Heart left ventricle (tissue), 16 donors: ENCODE measurements at places on chromosomes 7 and 10. TPM values are rescaled to one million over a fixed set of nuclear protein-coding genes. Genes with fewer than 3 reads are reported as not detected.

DNA sequence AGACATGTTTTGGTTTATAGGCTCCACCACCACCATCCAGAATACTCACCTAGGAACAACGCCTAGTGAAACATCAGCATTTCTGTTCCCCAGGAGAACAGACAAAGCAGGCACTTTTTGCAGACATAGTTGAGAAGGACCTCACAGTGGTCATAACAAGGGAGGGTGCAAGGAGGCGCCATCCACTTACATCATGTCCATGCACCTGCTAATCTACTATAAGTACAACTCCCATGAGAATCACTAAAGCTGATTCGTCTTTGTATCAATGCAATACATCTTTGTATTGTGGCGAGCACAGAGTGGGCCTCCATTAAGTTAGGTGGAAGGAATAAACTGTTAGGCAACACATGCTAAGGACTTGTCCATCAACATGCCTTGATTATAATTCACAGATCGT is 207.1 kb downstream of the KCNMA1 start:
- DNase-seq = no peak
- H3K27ac ChIP-seq = no peak overlapping the region
- H3K27me3 ChIP-seq = no peaks in the 10 kb centered on the region
- H3K4me1 ChIP-seq = no peaks in the 10 kb centered on the region

DNA sequence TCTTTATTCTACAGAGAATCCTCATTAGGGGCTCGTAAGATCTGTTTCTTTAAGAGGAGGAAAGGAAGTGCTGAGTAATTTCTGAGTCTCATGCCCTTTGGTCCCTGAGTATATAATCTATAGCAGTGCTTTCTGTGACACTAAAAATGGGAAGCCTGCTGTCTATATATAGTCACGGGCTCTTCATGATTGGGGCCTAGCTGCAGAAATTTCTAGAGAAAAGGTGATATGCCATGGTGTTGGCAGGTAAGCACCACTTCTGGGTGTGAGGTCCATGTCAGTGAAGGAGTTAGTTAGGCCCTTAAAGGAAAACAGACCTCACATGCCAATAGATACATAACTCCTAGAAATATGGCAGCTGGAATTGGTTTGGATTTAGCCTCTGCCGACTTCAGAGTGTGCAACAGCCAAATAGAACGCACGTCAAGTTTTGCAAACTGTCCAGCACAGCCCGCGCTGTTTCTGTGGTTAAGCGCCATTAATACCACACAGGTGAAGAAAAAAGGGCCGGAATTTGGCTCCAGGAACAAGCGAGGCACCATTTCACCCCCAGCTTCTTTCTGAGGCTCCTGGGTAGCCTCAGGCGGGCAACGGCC is 123.2 kb downstream of the TACC2 start:
- H3K4me3 ChIP-seq = peak overlapping the region; percentile 14
- peaks cover 47% of the 10 kb centered on the region for H3K4me1 ChIP-seq
- no peaks in the 10 kb centered on the region for H3K27me3 ChIP-seq
- peaks cover 10% of the 10 kb centered on the region for H3K36me3 ChIP-seq
- DNase-seq = no peak
- H3K27ac ChIP-seq = peak overlapping the region; percentile 99

DNA sequence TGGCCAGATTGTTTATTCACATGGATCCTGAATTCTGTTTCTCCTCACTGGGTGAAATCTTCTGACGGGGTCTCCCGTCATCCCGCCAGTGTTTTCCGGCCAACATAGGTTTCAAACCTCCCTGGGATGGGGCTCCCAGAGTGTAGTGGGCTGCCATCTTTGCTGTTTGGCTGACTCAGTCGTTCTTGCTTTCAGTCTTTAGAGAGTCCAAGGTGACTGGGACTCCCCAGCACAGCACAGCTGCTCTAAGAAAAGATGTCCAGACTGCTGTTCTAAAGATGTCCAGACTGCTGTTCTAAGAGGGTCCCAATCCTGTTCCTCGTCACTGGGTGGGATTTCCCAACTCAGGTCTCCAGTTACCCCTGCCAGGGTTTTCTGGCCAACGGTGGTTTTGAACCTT is 801.9 kb upstream of the IGFBP3 start:
- H3K36me3 ChIP-seq = no peaks in the 10 kb centered on the region
- no peaks in the 10 kb centered on the region for H3K27me3 ChIP-seq
- DNase-seq = no peak
- H3K4me1 ChIP-seq = no peaks in the 10 kb centered on the region
- no peak overlapping the region for H3K4me3 ChIP-seq
- no peak overlapping the region for H3K27ac ChIP-seq

Gene TMEM140
- total RNA-seq = 29.5 TPM

GRCh38 chr10:44177610-44178009 is 207.3 kb downstream of the CXCL12 start:
- H3K27me3 ChIP-seq = no peaks in the 10 kb centered on the region
- no peaks in the 10 kb centered on the region for H3K36me3 ChIP-seq
- no peak overlapping the region for H3K4me3 ChIP-seq
- peaks cover 12% of the 10 kb centered on the region for H3K4me1 ChIP-seq
- no peak for DNase-seq
- H3K27ac ChIP-seq = no peak overlapping the region
